Fibroblast of gingiva (primary cell): ENCODE measurements at places on chromosomes 16 and 17.

- DNase-seq: no peak
These were observed 1.8 kb downstream of the PRSS22 start for GRCh38 chr16:2856061-2856670.

DNA sequence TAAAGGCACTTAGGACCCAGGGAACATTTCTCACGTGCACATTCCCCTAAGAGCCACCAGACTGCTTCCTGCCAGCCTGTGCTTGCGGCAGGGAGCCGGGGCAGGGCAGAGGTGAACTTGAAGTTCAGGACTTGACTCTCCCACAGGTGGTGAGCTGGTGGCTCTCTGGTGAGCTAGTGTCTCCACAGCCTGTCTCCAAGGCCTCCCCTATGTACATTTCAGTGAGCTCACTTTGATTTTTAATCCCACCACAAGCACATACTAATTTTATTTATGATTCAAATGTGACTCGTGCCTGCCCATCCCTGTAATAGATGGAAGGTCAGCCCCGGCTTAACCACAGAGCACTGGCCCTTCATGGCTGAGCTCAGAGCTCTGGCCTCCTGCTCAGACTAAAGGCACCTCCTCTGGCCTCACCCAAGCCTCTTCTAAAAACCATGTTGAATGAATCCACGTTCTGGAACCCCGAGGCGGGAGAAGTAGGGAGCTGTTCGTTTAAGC is 9.2 kb downstream of the SNN start:
- no peak for DNase-seq

DNA sequence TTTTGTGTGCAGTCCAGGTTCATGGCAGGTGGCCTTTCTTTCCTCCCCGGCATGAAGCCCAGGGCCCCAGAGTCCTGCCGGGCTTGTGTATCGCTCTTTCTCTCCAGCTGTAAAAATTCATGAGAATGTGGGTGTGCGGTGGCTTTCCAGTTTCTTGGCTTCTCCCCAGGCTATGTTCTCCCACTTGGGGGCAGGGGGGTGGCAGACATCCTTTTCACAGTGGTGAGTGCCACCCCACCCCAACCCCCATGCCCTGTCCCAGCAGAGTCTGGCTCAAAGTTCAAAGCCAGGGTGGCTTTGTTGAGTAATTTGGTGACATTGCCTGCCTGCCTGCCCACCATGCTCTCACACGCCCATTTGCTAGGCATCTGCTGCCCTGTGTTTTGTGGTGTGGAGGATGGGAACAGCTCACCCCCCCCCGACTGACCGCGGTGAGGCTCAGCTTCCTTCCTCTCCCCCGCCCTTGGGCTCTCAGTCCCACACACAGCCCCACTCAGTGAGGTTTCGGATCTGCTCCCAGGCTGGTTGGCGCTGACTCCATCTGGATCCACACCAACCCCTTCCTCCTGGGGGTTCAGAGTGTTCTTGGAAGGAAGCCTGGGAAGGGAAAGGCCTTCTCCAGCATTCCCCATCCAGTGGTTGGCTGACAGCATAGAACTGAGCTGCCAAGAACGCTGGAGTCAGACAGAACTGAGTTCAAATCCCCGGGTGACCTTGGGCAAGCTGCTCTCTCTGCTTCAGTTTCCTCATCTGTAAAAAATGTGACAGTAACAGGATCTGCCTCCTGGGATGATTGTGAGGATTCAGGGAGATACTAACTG is 36.0 kb downstream of the CHD9 start:
- peak; percentile 100 for DNase-seq

GRCh38 chr17:45948498-45948880 is 50.6 kb upstream of the STH start:
- no peak for DNase-seq

- peak; percentile 79 for DNase-seq
These were observed 568 bp upstream of the TNK1 start for GRCh38 chr17:7380321-7380720.

DNA sequence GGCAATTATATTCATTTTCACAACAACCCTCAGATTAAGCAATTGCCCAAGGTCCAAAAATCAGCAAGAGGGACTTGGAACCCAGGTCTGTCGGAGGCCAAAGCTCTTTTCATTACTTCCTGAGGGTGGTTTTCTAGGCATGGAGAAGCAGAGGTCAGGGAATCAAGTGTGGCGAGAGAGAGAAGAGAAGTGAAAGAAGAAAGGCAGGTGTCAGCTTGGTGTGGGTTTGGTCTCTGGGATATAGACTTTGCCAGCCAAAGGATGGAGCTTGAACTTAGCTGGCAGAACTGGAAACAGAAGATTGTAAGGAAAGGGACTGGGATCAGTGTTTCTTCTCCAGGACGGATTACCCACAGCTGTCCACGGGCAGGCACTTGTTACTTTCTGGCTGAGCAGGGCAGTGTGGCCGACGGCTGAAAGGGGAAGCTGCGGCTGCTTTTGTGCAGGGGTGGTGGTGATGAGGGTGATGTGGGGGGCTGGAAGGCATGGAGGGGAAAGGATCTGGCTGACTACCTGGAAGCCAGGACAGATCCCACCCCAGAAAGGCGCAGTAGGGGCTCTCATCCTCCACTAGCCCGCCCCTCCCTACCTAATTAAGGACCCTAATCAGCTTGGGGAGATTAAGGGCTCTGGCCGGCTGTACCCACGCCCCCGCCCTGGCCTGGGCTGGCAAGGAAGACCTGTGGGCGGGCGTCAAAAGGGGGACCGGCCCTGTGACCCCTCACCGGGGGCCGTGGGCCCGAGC is at the start of gene GUCY2D:
Gene GUCY2D (plus strand): TSS at position 640 of the 745 bp plus-strand sequence. CDS start 433 bp downstream, outside the sequence.
- no peak for DNase-seq

DNA sequence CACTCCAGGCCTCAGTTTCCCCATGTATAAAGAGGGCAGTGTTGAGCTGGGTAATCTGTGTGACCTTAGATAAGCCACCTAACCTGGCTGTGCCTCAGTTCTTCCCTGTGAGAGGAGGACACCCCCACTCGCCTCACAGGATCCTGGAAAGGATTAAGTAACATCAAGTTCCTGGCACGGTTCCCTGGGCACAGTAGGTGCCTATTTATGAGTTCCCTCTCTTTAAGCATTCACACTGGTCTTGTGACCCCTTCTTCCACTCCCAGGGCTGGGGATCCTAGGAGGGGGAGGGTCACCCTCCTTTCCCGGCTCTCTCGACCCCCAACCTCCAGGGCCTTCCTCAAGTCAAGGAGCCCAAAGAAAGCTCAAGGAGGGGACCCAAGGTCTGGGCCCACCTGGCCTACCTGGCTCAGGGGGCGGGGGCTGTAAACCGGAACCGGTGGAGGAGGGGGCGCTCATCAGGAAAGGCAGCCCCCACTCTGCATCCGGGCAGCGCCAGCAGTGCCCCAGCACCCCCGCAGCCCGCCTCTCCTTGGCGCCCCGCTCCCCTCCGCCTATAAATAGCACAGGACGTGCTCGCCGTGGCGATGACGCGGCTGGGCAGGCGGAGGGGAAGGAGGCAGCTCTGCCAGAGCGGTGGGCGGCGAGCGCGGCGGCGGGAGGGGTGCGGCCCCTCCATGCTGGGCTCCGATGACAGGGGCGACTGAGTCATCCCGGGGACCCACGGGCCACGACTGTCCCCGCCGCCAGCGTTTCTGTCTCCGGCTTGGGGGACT is 9.4 kb downstream of the RPL19 start:
- DNase-seq: peak; percentile 32

GRCh38 chr16:19329932-19330331 is 44.4 kb downstream of the CLEC19A start:
- no peak for DNase-seq

GRCh38 chr17:76014925-76015261 is 12.2 kb downstream of the EVPL start:
- DNase-seq: no peak

- DNase-seq: no peak
These were observed 5.8 kb downstream of the C17orf50 start for GRCh38 chr17:35766489-35766877.
